ENCODE measurements at places on chromosomes 13 and 19. TPM values are rescaled to one million over a fixed set of nuclear protein-coding genes. Genes with fewer than 3 reads are reported as not detected.

KLC3 gene
- 2.1 TPM for polyA plus RNA-seq

DNA sequence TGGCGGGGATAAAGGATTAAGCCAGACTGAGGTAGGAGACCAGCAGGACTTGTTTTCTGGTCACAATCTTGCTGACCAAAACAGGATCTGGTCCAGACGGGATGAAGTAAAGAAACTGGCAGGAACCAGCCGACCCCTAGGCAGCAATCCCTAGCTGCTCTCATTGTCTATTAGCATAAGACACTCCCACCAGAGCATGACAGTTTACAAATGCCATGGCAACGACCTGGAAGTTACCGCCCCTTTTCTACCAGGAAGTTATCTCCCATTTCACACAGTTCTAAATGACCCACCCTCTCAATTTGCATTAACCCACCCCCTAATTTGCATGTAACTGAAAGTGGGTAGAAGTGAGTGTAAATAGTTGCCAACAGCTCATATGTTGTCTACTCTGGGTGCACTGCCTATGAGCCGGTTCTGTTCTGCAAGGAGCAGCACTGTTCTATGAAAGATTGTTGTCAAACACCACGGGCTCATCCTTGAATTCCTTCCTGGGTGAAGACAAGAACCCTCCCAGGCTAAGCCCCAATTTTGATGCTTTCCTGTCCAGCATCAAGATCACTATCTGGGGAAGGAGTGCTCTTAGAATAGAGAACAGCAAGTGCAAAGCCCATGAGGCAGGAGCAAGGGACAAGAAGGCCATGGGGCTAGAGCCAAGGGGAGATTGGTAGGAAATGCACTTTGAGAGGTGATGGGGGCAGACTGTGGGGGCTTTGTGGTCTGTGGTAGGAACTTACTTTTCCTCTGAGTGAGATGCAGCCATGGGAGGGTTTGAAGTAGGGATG lies 13.9 kb upstream of the FBXO27 start:
- DNase-seq = no peak

- DNase-seq = no peak
These were observed 1445.4 kb downstream of the EFNB2 start for GRCh38 chr13:105089858-105090643.

GRCh38 chr19:9862938-9863337 lies 27.8 kb downstream of the PIN1 start:
- no peak for DNase-seq

DNA sequence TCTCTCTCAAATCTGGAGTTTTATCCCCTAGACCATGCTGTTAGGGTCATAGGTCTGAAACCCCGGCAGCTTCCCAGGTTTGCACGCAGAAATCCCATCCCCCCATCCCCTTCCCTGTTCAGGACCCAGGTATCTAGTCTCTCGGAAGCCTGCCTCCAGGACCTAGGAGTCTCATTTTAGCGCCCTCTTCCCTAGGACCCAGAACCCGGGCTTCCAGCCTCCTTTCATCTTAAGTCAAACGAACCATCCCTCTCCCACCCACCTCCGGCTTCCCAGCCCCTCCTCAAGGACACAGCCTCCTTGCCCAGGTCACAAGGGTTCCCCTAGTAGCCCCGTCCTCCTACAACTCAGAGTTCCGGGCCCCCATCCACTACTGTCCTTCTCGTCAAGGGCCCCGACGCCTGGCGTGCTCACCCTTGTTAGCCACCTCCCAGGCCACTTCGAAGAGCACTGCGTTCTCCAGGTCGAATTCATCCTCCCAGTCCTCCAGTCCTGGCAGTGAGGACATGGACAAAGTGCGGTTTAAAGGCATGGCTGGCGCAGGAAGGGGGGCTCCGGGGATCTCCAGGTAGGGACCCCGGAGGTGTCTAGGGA lies 431 bp downstream of the GYS1 start:
- no peak for DNase-seq

All from left renal pelvis (tissue), 4 donors.